ENCODE measurements at places on chromosomes 1 and 21.

DNA sequence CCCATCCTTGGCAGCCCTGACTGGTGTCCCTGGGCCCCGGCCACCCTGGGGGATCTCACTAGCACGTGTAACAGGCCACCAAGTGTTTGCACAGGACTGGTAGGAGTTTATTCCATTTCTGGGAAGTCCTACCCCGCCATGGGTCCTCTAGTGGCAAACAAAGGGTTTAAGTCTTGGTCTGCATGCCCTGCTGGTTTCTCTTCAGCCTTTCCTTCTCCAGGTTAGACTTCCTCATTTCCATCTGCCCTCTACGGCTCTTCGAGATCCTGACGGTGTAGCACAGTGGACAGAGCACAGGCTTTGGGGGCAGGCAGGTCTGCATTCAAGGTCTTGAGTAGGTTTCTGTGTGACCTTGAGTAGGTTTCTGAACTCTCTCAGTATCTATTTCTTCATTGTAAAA, 2.8 kb downstream of the AGTRAP start:
- no peak for DNase-seq

GRCh38 chr1:36419569-36419968, 21.9 kb upstream of the LSM10 start:
- no peak for DNase-seq

GRCh38 chr1:184428604-184429003, 41.8 kb downstream of the C1orf21 start:
- DNase-seq = no peak

DNA sequence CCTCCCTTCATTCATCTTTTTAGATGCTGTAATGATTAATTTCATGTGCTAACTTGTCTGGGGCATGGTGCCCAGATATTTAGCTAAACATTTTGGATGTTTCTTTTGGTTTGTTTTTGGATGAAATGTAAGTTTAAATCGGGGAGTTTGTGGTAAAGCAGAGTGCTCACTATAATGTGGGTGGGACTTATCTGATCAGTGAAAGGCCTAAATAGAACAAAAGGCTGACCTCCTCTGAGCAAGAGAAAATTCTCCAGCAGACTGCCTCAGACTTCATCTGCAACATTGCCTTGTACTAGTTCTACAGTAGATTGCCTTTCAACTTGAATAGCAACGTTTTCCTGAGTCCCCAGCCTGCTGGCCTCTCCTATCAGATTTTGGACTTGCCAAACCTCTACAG, 183.6 kb downstream of the S1PR1 start:
- DNase-seq = no peak

DNA sequence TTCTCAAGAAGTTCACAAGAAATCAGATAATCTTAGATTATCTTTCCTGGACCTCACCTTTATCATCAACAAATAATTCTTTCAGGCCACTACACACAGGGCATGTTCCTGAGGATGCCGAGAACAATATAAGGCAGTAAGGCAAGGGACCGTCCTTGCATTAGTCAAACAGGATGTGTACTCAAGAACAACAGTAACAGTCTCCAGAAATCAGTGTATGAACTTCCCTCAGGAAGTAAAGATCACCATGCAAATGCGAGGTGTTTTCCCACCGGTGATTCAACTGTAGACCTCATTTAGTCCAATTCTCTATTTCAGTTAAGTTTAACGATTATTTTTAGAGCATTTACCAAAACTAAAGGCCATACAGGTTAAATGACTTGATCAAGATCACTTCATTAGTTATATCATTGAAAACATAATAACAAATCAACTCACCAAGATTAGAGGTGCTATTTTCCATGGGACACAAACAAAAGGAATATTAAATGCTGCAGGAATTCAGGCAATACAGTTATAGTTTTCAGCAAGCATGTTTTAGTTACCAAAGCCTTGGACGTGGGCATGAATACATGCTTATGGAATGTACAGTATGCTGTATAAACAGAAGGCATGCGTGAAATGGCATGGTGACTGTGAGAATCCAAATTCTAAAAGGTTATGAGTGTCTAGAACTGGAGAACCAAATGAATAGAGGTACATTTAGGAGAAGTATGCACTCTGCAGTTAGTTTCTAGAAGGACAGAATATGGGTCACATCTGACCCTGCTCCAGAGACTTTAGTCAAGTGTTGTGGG, 145.2 kb downstream of the TNR start:
- DNase-seq = no peak

GRCh38 chr1:30263888-30264671, 459.3 kb downstream of the MATN1 start:
- DNase-seq = no peak

DNA sequence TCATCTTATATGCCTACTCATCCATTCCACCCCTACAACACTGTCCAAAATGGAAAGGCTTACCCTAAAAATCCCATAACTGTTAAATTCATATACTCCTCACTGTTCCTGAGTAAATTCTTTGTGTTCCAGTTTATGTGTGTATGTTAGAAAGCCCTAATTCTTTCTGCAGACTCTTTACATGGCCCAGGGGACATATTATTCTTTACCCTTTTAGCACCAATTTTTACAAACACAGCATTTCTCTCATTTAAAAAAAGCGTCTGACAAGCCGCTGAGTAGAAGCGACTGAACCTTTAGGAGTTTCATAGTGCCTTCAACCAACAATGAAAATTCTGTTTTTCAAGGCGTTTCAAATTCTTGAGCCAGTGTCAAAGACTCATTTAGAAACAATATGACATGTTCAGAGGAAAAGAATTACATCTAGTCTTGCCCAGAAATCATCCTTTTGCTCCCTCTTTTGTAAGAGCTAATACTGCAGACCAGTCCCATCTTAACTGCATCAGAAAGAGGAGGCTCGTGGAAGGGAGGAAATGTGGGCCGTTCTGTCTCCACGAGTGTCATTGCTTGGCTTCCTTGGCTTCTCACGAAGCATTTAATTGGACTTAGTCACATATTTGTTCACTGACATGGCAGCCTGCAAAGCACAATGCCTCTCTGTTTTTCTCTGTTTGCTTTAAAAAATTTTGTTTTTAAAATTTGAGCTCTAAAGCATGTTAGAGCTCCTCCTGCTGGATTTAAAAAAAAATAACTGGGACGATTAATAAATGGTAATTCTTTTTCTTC, 21.3 kb upstream of the C1orf105 start:
- no peak for DNase-seq

- no peak for DNase-seq
These were observed 181.9 kb downstream of the PSMG1 start for GRCh38 chr21:39001341-39001740.

- no peak for DNase-seq
These were observed 116.1 kb upstream of the LMO4 start for GRCh38 chr1:87212431-87213134.

DNA sequence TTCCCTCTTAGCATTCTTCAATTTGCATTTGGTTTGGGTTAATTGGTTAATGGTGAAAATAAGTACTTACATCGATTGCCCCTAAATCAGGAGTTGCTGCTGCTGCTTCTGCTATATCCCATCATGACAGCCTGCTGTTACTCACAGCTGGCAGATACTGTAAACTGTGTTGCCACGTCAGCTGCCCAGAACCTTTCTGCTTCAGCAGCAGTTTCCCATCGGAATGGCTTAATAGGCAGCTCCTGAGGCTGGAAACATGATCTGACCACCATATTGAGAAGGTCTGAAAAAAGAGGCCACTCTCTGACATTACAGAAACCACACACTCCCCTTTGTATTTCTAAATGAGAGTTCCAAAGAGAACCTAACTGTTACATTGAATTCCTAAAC, 14.3 kb upstream of the SEC16B start:
- no peak for DNase-seq

- DNase-seq = no peak
These were observed 92.0 kb downstream of the HLX start for GRCh38 chr1:220971221-220971620.

- DNase-seq = no peak
These were observed 27.7 kb upstream of the SPOCD1 start for GRCh38 chr1:31843506-31843905.

GRCh38 chr1:226603022-226603857, 54.7 kb downstream of the STUM start:
- no peak for DNase-seq

- no peak for DNase-seq
These were observed 11.9 kb downstream of the KIF21B start for GRCh38 chr1:201011616-201012015.

DNA sequence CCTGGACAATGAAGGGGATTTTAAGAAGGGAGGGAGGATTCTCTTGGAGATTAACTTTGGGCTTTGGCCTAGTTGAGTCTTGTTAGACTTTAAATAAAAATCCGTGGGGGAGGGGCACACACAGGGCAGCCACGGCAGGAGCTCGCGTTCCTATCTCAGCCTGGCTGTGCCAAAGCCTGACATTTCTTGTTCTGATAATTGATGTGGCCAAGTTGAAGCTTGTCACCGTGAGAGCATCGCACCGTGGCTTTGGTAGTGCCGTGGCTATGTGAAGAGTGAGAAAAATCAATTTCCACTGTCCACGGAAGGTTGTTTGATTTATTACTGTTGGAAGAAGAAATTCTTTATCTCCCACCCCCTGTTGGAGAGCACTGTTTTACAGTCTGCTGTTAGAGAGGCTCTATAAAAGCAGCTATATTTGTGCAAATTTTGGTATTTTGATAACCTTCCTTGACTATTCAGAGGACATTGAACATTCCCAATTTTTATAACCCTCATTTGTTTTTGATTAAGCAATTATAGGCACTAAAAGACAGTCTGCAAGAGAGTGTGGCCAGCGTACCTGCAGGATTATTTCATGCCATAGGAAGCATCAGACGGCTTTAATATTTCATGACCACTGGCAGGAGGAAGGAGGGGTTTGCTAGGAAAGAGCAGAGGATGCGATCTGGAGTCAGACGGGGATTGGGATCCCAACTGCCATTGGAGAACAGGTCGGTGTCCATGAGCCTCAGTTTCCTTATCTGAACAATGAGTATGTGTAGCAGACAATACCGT, 160.7 kb downstream of the KAZN start:
- DNase-seq = no peak

DNA sequence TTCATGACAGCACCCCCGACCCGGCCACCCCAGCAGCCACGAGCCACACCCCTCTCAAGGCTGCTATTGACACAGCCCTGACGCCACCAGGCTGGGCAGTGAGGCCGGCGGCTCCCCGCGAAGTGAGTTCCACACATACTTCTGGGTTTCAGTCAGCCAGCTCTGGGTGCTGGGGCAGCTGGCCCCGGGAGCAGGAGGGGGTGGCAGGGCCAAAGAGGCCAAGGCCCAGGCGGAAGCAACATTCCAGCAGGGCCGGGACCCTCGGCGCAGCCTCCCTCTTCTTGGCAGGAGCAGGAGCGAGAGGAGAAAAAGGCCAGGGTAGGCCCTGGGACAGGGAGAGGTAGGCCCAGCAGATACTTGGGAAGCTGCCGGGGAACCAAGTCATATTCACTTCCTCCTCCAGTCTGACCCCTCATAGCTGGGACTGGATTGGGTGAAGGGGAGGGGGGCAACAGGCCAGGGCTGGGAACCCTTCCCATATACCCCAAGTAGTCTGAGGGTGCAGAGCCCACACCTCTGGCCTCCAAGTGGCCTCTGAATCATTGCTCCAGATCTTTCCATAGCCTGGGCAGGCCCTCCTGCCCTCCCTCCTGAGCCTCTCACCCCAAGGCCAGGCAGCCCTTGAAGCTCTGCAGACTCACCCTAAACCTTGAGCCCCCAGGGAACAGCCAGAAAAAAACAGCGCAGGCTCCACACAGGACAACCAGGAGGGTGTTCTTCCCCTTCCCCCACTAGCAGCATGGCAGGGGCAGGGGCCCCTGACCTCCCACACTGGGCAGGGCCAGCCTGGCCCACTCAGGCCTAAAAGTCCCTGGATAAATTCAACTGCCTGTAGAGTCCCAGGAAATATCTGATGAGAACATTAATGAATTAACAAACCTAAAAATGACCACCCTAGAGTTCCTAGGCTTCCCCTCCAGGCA, 5.7 kb downstream of the HSPG2 start:
- DNase-seq = no peak

DNA sequence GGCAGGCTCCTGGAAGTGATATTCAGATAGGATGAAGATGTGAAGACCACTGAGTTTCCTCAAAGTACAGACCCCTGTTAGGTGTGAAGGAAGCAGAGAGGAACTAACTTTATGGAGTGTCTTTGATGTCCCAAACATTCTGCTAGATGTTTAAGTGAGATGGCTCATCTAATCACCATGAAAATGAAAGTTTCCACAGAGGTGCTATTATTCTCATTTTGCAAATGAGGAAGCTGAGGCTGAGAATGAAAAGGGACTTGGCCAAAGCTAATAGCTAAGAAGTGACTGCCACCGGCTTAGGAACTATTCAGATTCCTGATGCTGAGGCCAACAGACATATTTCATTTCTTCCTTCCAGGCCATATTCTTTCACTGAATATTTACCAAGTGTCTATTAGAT, 45.9 kb upstream of the WLS start:
- DNase-seq = no peak

GRCh38 chr1:99645203-99645602, 710 bp upstream of the PALMD start:
- no peak for DNase-seq

GRCh38 chr1:57627612-57628011, 203.8 kb upstream of the DAB1 start:
- DNase-seq = no peak

DNA sequence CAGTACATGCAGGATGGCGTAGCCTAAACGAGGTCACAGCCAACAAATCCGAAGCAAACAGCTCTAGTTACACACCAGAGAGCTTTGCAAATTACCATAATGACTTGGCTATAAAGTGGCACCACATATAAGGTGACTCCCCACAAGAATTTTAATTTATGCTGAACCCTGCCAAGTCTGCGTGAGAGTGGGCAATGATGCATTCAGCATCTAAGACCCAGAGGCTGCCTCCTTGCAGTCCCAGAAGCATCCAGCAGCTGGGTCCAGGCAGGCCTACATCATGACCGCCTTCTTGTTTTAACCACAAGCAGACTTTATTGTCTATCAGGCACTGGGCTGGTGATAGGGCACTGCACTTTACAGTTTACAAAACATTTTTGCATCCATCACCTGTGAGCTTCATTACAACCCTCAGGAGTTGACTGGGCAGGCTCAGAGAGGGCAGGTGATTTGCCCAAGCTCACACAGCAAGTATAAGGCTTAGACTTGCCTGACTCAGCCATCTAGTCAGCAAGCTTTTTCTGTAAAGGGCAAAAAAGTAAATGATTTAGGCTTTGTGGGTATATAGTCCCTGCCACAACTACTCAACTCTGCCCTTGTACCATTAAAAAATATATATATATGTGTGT, 134.6 kb downstream of the GLIS1 start:
- DNase-seq = no peak

GRCh38 chr1:55049271-55049913, 10.0 kb downstream of the PCSK9 start:
- DNase-seq = no peak

- DNase-seq = no peak
These were observed 87.0 kb downstream of the SCMH1 start for GRCh38 chr1:41155105-41155504.

GRCh38 chr1:93766451-93766850, 84.8 kb upstream of the BCAR3 start:
- DNase-seq = no peak

- no peak for DNase-seq
These were observed 375.2 kb downstream of the KCNH1 start for GRCh38 chr1:210758761-210759160.

- no peak for DNase-seq
These were observed 69.9 kb upstream of the COG2 start for GRCh38 chr1:230572121-230573105.

Measured in GM19239 (cell line).